ENCODE measurements at places on chromosomes 5 and 9. TPM values are rescaled to one million over a fixed set of nuclear protein-coding genes. Genes with fewer than 3 reads are reported as not detected.

Gene NPM1
- total RNA-seq, result 713 TPM

Gene CERCAM
- 33.4 TPM for total RNA-seq

Gene RASGRF2
- total RNA-seq, result 1.0 TPM

Gene NR5A1
- not detected for total RNA-seq

Gene PAEP
- total RNA-seq, result not detected

Gene AK8
- total RNA-seq, result 0.52 TPM

Gene PALM2AKAP2
- 24.0 TPM for total RNA-seq

Gene NMUR2
- total RNA-seq, result not detected

Gene ASPN
- total RNA-seq, result 213 TPM

Gene PCDHA1
- not detected for total RNA-seq

Gene KIF24
- 5.7 TPM for total RNA-seq

Data from skeletal muscle tissue (tissue), 5 donors.